ENCODE measurements at places on chromosomes 5 and 9.

DNA sequence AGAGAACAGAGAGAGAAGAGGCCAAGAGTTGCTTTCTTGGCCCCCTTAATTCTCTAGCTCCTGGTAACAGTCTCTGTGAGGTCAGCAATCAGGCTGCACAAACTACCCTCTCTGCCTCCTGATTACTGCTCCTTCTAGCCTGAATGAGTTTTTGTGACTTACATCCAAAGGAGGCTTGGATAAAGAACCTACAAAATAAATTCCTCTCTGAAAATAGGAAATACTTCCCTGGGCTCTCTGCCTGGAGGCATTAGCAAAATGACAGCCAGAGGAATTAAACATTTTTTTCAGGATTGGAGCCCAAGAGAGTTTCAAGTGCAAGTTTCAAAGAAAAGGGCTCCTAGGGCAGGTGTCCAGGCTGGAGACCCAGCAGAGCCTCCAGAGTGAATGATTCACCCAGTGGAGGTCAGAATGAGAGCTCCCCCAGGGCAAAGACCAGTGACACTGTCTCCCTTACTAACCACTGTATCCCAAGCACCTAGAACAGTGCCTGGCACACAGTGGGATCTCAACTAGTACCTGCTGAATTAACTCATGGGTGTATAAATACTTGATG lies 162.5 kb downstream of the SPOCK1 start:
- DNase-seq = no peak

GRCh38 chr5:79512049-79512448 lies 1.9 kb downstream of the HOMER1 start:
- no peak for DNase-seq

DNA sequence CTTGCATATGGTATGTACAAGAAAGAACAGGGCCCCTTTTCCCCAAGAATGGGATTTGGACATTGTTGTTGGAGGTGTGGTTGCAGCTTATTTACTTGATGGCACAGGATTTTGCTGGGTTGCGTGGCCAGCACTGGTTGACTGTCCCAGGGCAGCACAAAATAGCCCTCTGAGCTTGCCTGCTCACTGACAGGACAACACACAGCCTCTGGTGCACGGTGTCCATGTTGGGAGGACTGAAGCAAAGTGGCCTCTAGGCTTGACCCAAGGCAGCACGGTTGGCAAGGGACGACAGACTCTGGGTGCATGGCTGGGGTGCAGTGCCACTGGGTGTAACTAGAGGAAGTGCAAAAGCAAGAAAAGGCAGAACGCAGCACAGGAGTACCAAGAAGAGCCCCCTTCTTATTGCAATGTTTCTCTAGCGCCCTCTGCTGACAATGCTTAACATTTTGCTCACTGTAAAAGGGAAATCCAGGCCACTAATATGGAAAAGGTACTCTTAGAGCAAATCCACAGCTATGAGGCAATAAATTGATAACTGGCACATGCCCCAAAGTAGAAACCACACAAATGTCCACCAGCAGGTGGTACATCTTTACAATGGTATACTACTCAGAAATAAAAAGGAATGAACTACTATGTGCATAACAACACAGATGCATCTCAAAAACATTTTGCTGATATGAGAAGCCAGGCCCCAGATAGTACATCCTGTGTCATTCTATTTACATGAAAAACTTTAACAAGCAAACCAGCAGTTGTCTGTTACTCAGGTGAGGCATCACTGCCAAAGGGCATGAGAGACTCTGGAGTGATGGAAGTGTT lies 47.4 kb upstream of the BARX1 start:
- DNase-seq = no peak

DNA sequence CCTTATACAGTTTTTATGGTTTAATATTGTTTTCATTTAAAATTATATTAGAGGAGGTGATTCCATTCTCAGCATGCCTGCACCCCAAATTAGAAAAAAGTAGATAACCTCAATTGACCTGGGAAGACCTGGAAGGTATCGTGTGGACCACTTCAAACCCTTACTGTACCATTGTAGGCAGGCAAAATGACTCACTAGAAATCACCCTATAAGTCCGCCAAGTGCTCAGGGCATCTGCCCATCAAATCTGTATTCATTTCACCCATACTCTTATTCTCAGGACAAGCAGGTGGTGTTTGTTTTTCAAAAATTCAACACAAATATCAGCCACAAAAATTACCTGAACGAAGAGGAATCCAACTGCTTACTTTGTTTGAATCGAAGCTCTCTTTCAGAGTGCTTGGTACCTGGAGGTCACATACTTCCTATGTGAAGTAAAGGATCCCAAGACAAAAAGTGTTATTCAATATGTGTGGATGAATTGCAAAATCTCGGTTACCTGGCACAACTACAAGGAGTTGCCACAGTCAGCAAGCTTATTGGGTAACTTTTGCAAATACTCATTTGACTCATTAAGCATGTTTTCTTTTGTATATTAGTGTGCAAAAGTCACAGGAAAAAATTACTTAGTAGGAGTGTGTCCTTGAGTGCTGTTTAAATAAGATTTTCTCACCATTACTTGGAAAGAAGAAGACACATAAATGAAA lies 216.2 kb downstream of the ENC1 start:
- no peak for DNase-seq

DNA sequence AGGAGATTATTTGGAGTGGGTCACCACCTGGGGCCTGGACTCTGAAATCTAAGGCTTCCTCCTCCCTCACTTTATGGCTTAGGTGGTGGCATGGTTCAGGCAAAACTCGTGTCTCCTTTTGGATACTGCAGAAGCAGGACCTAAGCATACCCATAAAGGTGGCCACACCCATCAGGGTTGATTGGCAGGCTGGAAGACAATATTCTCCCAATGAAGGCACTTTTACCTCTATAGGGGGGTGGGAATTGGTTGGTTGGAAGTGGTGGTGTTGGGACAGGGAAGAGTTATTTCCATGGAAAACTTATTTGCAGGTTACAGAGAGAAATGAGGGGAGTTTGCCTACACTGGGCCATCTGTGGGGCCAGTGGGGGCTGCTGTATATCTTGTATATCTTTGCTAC lies 39.7 kb downstream of the CNOT6 start:
- DNase-seq = no peak

GRCh38 chr9:129208207-129209032 lies 30.4 kb upstream of the IER5L start:
- no peak for DNase-seq

- DNase-seq = no peak
Observed at GRCh38 chr9:89606624-89607311, 2.0 kb downstream of the GADD45G start.

DNA sequence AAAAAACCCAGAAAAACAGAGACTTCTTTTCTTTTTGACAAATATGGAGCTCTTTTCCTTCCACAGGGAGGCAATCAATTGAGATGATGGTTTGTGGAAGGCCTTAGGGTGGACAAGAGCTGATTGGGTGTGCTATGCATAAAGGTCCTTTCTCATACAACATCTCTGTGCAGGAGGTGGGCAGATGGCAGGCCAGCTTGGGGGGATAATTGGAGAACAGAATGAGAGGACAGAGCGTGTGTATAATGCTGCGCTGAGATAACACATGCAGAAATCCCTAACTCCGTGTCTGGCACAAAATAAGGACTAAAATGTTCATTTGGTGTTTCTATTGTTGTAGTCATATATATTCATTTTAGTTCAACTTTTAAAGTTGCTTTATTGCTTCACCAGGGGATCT lies 159.0 kb upstream of the MEF2C start:
- DNase-seq = no peak

DNA sequence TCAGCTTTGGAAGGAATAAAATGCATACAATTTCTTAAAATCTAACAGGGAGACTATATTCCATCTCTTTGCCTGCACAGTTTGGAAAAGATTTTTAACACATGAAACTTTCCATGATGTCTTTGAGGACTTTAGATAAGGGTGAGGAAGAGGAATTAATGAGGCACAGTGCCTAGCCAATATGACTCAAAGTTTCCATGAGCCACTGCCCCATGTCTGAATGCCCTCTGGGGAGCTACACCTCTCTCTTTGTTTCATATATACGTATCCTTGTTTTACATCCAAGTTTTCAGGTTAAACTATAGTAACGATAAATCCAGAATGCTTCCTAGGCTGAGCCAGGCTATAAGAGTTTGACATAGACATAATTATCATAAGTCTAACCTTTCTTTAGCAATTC lies 349.3 kb upstream of the TLE4 start:
- DNase-seq = no peak

DNA sequence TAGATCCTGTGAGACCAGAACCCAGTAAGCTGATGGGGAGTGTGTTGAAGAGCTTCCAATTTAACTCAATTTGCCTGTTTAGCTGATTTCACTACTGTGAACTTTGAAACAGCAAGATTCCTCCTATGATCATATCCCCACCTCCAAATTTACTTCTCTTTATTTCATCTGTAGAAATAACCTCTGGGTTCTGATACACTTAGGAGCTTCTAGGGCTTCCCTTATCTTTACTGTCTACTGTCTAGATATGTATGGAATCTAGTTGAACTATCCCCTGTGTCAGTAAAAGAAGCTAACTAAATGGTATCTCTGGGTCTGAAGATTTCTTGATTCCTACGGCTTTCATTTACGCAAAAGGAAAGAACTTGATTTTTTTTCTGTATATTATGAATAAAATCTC lies 116.8 kb downstream of the GCNT1 start:
- no peak for DNase-seq

GRCh38 chr5:55511010-55511409 lies 23.8 kb downstream of the PLPP1 start:
- no peak for DNase-seq

Data from NCI-H187 treated with DMSO at 0.1 percent for 48 hours (cell line).